Cardiac atrium fibroblast (primary cell): ENCODE measurements at places on chromosomes 7 and 10. TPM values are rescaled to one million over a fixed set of nuclear protein-coding genes. Genes with fewer than 3 reads are reported as not detected.

Gene CALML5
- not detected in 2 replicates for total RNA-seq

Gene PRPS1L1
- not detected in 2 replicates for total RNA-seq

Gene SFXN2
- total RNA-seq, result 2.0 and 3.4 TPM in 2 replicates

Gene NAT16
- not detected in 2 replicates for total RNA-seq

Gene SMARCD3
- 27.5 and 41.0 TPM in 2 replicates for total RNA-seq

Gene CPEB3
- 0.65 and 1.3 TPM in 2 replicates for total RNA-seq

Gene SPDYE8
- total RNA-seq, result not detected in 2 replicates

Gene JCAD
- total RNA-seq, result 8.5 and 35.2 TPM in 2 replicates

Gene KAZALD1
- total RNA-seq, result 21.2 and 57.8 TPM in 2 replicates

Gene SLC13A1
- total RNA-seq, result not detected in 2 replicates

Gene HIP1
- 3.1 and 5.0 TPM in 2 replicates for total RNA-seq

Gene ZNF425
- total RNA-seq, result 2.7 and 4.1 TPM in 2 replicates

Gene HOXA4
- total RNA-seq, result not detected in 2 replicates

Gene BLOC1S2
- total RNA-seq, result 21.2 and 25.5 TPM in 2 replicates

Gene OPN1SW
- not detected in 2 replicates for total RNA-seq

Gene MRPS17
- total RNA-seq, result 11.0 and 11.6 TPM in 2 replicates

Gene FANK1
- total RNA-seq, result 1.3 and 2.5 TPM in 2 replicates

Gene DKK1
- 147 and 229 TPM in 2 replicates for total RNA-seq

Gene SIRT1
- total RNA-seq, result 9.6 and 10.1 TPM in 2 replicates

Gene FOXI2
- total RNA-seq, result not detected in 2 replicates

Gene EPHA1
- not detected in 2 replicates for total RNA-seq

Gene ACBD7
- total RNA-seq, result 0.16 and 0.18 TPM in 2 replicates

Gene PODXL
- total RNA-seq, result 2.9 and 10.9 TPM in 2 replicates

Gene PCDH15
- total RNA-seq, result not detected in 2 replicates
